Renal cortex interstitium (tissue), 15 donors: ENCODE measurements at places on chromosomes 7 and 10. TPM values are rescaled to one million over a fixed set of nuclear protein-coding genes. Genes with fewer than 3 reads are reported as not detected.

DNA sequence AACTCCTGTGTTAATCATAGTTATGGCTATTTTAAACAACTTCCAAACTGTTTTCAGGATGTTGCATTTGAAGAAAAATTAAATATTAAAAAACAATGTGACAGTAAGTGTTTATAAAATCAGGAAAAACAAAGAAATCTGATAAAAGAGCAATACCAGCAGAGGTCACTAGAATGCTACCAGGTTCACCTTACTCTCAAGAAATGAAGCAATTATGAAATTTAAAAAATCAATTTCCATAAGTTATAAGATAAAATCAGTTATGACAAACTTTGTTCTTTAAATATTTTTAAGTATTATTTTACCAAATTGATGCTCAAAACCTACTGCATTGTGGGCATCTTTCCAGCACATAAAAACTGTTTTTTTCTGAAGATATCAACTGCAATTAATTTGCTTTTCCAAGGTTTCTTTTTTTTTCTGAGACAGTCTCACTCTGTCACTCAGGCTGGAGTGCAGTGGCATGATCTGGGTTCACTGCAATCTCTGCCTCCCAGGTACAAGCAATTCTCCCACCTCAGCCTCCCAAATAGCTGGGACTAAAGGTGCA is 50.7 kb upstream of the RHEB start:
- no peak for DNase-seq

- DNase-seq: no peak
Measured at GRCh38 chr10:102400076-102400475, 4.6 kb downstream of the NFKB2 start.

DNA sequence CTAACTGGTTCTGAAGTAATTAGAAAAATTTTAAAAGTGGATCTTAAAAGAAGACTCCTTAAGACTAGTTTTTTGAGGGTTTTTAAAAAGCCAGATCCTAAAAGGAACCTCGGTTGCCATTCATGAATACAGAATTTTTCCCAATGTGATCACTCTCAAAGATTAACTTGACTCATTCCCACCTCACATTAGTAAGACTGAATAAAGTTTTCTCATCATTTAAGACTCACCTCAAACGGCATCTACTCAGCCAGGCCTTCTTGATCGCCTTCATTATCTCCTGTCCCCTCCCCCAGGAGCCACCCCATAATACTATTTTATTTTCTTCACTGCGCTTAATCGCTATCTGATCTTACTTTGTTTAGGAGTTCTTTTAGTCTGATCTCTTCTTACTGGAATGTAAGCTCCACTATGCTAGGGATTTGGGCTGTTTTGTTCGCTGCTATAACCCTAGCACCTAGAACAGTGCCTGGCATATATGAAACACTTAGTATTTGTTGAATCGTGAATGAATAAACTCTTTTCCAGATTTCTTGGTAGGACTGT is 55.9 kb upstream of the PCGF5 start:
- no peak for DNase-seq

- DNase-seq: no peak
Measured at GRCh38 chr7:140347218-140347617, 51.1 kb downstream of the SLC37A3 start.

DNA sequence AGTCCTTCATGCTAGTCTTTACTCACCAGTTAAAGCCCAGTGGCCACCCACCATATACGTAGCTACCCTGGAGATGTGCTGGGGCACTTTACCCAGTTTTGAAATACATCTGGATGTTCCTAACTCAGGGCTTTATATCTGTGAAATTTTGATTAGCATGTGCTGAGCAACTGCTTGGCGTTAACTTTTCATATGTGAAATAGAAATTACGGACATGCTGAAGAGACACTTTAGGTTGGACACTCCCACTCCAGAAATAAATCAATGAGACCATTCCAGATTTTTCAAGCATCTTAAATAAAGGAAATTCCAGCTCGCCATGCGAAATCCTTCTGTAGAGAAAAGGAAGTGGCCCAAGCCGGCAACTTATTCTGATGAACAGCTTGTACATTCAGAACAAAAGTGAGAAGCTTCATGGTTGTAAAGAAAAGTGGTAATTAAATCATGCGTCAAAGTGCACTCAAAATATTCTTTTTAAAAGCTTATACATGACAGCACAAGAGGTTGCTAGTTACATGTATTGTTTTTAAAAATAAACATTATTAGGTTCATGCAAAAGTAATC is 153.5 kb upstream of the ITGB1 start:
- DNase-seq: no peak

Gene GPR22
- polyA plus RNA-seq: 0.36 TPM

Gene PRPS1L1
- not detected for polyA plus RNA-seq

Gene LRRC61
- polyA plus RNA-seq: 21.9 TPM

Gene NXPH1
- polyA plus RNA-seq: 0.12 TPM

Gene KLF14
- polyA plus RNA-seq: 0.70 TPM

Gene WNT8B
- 0.97 TPM for polyA plus RNA-seq
